ENCODE measurements at places on chromosomes 16 and 17.

GRCh38 chr17:60151355-60151754, 1.6 kb downstream of the CA4 start:
- no peak for DNase-seq

DNA sequence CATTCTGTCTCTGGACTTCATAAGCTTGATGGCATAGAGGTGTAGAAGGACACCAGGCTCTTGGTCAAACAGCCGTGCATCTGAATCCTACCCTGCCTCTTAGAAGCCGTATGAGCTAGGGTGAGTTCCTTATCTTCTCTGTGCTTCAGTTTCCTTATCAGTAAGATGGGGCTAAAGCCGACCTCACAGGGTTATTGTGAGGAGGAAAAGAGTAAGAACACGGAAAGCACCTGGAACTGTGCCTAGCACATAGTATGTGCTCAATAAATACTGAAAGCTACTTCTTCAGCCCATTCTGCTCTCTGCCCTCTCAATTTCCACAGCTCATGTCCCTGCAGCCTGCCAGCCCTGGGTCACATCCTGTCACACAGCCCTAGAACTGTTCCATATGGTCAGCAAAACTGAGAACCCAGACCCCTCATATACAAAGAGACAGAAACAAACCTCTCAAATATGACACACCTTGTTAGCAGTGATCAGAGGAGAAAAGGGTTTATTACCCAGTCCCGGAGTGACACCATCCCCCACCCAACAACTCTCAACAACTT, 17.0 kb upstream of the UBTF start:
- no peak for DNase-seq

DNA sequence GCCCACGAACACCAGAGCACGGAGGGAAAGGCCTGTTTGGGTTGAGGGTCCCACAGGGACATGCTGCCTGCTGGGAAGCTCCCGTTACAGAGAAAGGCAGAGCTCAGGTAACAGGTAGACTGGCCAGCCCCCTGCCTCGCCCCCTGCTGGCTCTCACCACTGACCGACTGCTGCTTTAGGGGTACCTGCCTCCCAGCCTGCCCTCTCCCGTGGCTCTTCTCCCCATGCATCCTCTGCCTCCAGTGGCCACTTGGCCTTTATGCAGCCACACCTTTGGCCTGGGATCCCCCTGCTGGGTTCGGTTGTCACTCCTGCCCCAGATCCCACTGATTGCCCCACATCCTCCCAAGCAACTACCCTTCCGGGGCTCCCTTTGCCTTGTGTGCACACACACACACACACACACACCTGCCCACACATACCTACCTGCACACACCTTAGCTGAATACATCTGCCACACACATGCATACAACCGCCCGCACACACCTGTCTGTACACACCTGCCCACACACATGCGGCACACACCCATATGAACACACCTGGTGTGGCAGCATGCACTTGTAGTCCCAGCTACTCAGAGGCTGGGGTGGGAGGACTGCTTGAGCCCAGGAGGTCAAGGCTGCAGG, 7.1 kb downstream of the MCRIP1 start:
- DNase-seq: no peak

GRCh38 chr16:58222532-58223316, 24.8 kb upstream of the CSNK2A2 start:
- no peak for DNase-seq

DNA sequence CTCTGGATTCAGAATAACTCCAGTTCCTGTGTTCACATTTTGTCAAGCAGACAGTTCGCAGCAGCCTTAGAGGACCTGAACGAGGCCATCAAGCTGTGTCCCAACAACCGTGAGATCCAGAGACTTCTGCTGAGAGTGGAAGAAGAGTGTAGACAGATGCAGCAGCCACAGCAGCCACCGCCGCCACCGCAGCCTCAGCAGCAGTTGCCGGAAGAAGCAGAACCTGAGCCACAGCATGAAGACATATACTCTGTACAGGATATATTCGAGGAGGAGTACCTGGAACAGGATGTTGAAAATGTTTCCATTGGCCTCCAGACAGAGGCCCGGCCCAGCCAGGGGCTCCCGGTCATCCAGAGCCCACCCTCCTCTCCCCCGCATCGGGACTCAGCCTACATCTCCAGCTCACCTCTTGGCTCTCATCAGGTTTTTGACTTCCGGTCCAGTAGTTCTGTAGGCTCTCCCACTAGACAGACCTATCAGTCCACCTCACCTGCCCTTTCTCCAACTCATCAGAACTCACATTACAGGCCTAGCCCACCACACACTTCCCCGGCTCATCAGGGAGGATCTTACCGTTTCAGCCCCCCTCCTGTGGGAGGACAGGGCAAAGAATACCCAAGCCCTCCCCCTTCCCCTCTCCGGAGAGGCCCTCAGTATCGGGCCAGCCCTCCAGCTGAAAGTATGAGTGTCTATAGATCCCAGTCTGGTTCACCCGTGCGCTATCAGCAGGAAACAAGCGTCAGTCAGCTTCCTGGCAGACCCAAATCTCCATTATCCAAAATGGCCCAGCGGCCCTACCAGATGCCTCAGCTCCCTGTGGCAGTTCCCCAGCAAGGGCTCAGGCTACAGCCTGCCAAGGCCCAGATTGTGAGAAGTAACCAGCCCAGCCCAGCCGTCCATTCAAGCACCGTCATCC, 25.9 kb downstream of the CYB561 start:
- no peak for DNase-seq

- no peak for DNase-seq
Observed at GRCh38 chr16:13968835-13969234, 48.9 kb downstream of the ERCC4 start.

- no peak for DNase-seq
Observed at GRCh38 chr17:19482576-19482975, 51.1 kb upstream of the SLC47A1 start.

DNA sequence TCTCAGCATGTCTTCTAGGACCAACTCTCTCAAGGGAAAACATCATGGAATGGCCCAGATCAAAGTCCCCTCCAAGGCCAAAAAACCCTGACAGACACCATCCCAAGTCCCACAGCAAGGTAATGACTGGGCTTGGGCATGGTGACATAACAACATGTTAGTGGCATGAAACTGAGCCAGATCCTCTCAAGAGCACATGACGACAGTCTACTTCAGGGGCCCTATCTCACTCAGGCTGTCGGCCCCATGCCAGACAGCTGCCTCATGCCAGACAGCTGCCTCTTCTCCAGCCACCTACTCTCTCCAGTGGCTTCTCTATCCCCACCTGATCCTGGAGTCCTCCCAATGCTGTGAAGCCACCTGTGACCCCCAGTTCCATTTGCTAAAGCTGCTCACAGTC, 18.4 kb downstream of the HSD11B2 start:
- DNase-seq: no peak

DNA sequence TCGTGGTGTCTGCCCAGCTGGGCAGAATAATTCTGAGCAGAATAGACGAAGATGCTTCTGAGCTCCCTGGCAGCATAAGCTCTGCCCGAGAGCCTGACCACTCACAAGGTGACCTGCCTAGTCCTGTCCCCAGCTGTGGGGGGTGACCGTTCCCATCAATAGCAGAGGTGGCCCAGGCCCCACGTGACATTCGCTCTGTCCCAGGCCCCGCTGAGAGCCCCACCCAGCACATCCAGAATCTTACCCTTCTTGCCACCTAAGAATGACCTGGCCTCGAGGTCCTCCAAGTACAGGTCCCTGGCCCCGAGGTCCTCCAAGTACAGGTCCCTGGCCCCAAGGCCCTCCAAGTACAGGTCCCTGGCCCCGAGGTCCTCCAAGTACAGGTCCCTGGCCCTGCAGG, 695 bp upstream of the TMEM204 start:
- DNase-seq: no peak

DNA sequence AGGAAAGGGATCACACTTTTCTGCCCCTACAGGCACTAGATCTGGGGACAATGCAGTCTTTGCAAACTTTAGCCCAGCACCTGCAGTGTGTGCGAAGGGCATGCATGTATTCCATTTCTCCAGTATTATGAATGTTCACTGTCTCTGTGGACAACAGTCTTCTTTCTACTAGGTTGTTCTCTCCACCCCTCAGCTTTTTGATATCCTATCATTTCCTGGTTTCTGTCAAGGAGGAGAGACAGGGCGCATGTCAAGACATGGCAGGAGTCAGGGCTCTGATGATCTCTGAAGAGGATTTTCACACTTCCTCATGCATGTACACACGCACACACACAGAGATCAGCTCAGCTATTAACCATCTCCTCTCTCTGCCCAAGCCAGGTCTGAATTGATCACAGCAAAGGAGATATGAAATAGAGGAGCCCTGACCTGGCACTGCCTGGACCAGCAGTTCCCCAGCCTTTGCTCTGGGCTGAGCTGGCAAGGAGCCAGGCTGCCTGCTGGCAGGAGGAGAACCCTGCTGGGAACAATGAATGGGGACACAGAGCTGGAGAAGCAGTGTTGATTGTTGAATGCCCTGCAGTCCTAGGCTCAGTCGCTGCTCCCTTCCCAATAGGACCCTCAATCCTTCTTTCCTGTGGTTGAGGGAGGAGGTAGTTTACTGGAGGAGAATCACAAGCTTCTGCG, 2.6 kb downstream of the GPR179 start:
- no peak for DNase-seq

DNA sequence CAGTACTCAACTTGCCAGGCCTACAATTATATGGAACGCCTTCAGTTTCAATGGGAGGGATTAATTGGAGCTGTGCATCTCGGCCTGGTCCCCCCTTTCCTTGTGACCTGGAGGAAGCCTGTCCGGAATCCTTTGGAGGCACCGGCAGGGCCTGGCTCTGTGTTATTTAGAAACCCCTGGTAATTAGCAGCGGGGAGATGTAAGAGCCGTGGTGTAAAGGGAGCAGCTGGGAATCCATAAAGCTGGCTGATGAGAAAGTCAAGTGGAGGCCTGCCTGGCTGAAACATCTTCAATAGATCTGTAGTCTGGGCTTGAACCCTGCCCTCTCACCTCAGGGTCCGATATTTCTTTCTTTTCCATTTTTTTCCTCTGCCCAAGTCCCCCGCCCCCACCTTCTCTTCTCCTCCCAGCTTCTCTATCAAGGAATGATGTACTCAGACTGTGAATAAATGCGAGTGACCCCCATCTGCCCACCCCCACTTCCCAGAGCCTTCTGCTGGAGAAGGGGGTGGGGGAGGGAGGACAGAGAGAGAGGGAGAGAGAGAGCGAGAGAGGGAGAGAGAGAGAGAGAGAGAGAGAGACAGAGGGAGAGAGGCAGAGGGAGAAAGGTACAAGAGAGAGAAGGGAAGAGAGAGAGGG, 495.5 kb upstream of the ZFHX3 start:
- DNase-seq: no peak

All from stimulated activated CD4-positive, alpha-beta T cell treated with anti-CD3 and anti-CD28 coated beads, Interleukin-4, amount 100 ng/mL, for 1 hour (primary cell).